ENCODE measurements at places on chromosomes 13 and 19. TPM values are rescaled to one million over a fixed set of nuclear protein-coding genes. Genes with fewer than 3 reads are reported as not detected.

DNA sequence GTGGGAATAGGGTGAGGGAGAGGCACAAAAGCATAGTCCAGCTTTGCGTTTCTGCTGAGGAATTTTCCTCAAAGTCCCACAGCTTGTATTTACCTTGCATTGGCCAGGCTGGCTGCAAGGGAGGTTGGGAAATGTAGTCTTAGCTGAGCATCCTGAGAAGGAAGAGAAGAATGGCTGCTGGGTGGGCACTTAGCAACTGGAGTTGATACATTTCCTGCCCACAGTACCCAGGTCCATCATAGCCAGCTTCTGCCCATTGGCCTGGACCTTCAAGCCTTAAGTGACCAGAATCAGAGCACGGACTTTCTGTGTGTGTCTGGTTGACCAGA, 112.4 kb downstream of the SIPA1L3 start:
- H3K36me3 ChIP-seq, result no peaks in the 10 kb centered on the region
- H3K27ac ChIP-seq, result no peak overlapping the region
- no peak overlapping the region for H3K4me3 ChIP-seq
- no peaks in the 10 kb centered on the region for H3K27me3 ChIP-seq
- DNase-seq, result peak; percentile 33

GRCh38 chr19:2426611-2427428, 566 bp downstream of the TIMM13 start:
- peaks cover 17% of the 10 kb centered on the region for H3K4me1 ChIP-seq
- peak overlapping the region; percentile 92 for H3K4me3 ChIP-seq
- no peaks in the 10 kb centered on the region for H3K27me3 ChIP-seq

GRCh38 chr13:40814803-40815202, 25.4 kb downstream of the SLC25A15 start:
- no peaks in the 10 kb centered on the region for H3K4me1 ChIP-seq
- no peak for DNase-seq
- H3K27me3 ChIP-seq, result no peaks in the 10 kb centered on the region
- H3K27ac ChIP-seq, result no peak overlapping the region
- no peak overlapping the region for H3K4me3 ChIP-seq

- DNase-seq, result no peak
- H3K4me1 ChIP-seq, result peaks cover 73% of the 10 kb centered on the region
- H3K4me3 ChIP-seq, result no peak overlapping the region
- no peaks in the 10 kb centered on the region for H3K36me3 ChIP-seq
- H3K27ac ChIP-seq, result no peak overlapping the region
Observed at GRCh38 chr13:26016189-26016588, 35.6 kb downstream of the SHISA2 start.

GRCh38 chr13:36493046-36493445, 60.8 kb downstream of the CCNA1 start:
- no peak overlapping the region for H3K4me3 ChIP-seq
- no peaks in the 10 kb centered on the region for H3K4me1 ChIP-seq

GRCh38 chr13:106942563-106942962, 374.6 kb upstream of the ARGLU1 start:
- peaks cover 6% of the 10 kb centered on the region for H3K27me3 ChIP-seq
- no peak overlapping the region for H3K4me3 ChIP-seq
- DNase-seq, result no peak
- no peaks in the 10 kb centered on the region for H3K36me3 ChIP-seq
- H3K27ac ChIP-seq, result no peak overlapping the region

DNA sequence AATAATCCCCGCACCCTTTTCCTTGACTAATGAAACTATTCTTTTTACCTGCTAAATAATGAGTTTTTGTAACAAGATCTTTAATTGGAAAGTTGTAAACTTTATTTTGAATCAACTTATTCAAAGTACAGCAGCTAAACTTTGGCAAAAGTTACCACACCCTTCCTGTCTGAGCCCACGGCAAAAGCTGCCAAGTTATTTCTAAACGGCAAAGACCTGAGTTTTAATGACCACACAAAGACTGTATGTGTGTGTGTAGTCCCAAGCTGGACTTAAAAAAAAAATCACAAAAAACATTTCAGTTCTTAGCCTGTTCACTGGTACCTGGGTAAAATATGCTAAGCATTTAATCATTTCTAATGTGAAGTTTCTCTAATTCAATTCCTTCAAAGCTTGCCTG, 60.7 kb downstream of the ZAR1L start:
- peaks cover 13% of the 10 kb centered on the region for H3K36me3 ChIP-seq
- DNase-seq, result no peak
- peaks cover 43% of the 10 kb centered on the region for H3K4me1 ChIP-seq
- H3K27me3 ChIP-seq, result no peaks in the 10 kb centered on the region

GRCh38 chr19:41753936-41754529, 1.3 kb upstream of the CEACAM6 start:
- H3K27me3 ChIP-seq, result peaks cover 44% of the 10 kb centered on the region
- no peak overlapping the region for H3K27ac ChIP-seq
- DNase-seq, result no peak
- no peaks in the 10 kb centered on the region for H3K4me1 ChIP-seq
- no peak overlapping the region for H3K4me3 ChIP-seq
- no peaks in the 10 kb centered on the region for H3K36me3 ChIP-seq

GRCh38 chr13:32903720-32904119, 112.5 kb upstream of the KL start:
- H3K36me3 ChIP-seq, result no peaks in the 10 kb centered on the region
- no peak overlapping the region for H3K27ac ChIP-seq
- H3K4me3 ChIP-seq, result no peak overlapping the region
- no peaks in the 10 kb centered on the region for H3K27me3 ChIP-seq
- H3K4me1 ChIP-seq, result peaks cover 12% of the 10 kb centered on the region

GRCh38 chr13:100039740-100040139, 49.2 kb upstream of the PCCA start:
- H3K4me1 ChIP-seq, result peaks cover 12% of the 10 kb centered on the region
- H3K27me3 ChIP-seq, result no peaks in the 10 kb centered on the region
- no peaks in the 10 kb centered on the region for H3K36me3 ChIP-seq
- H3K4me3 ChIP-seq, result no peak overlapping the region
- H3K27ac ChIP-seq, result peak overlapping the region; percentile 1
- no peak for DNase-seq

DNA sequence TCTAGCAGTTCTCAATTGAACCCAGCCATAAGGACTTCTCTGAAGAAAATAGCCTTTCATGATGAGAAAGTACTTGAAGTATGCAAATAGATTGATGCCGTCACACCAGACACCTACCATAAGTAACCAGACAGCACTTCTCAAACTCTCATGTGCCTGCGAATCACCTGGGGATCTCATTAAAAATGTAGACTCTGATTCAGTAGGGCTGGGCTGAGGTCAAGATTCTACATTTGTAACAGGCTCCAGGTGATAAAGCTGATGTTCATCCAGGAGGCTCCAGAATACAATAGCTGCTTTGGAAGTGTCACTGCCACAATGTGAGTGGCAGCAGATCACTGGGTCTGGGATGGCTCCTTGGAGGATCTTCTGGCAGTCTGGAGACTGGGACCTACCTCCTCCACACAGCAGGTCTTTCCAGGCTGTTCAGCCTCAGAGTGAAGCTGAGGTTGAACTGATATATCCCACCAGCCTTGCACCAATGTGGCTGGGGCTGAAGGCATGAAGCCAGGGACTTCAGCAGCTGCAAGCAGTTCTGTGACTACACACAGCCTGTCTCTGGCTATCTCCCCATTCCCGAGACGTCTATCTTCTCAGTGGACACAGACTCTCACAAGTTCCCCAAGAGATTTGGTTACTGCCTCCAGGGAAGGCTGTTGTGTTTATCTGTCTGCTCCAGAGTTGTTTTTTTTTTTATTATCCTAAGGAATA, 9.1 kb downstream of the MBNL2 start:
- no peak overlapping the region for H3K4me3 ChIP-seq
- H3K27ac ChIP-seq, result peak overlapping the region; percentile 41
- peaks cover 6% of the 10 kb centered on the region for H3K36me3 ChIP-seq
- DNase-seq, result no peak
- no peaks in the 10 kb centered on the region for H3K27me3 ChIP-seq

DNA sequence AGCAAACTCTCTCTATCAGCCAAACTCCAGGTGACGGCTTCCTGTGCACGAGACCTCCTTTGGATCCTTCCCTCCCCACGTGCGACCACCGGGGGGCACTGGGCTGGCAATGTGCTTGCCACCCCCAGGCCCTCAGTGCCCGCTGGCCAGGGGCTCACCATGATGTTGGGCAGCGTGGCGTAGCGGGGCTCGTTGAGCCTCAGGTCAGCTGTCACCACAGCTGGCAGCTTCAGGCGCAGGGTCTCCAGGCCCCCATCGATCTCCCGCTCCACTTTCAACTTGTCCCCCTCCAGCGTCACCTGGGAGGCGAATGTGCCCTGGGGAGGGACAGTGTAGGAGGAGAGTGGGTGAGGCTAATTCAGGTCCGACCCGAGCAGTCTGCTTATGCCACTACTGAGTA, 4.8 kb upstream of the VSIG10L start:
- no peaks in the 10 kb centered on the region for H3K27me3 ChIP-seq
- no peak for DNase-seq
- H3K4me1 ChIP-seq, result peaks cover 4% of the 10 kb centered on the region
- no peak overlapping the region for H3K27ac ChIP-seq
- peaks cover 15% of the 10 kb centered on the region for H3K36me3 ChIP-seq

GRCh38 chr13:91308299-91308698, 39.2 kb upstream of the MIR17HG start:
- H3K27me3 ChIP-seq, result no peaks in the 10 kb centered on the region
- DNase-seq, result no peak
- no peak overlapping the region for H3K27ac ChIP-seq
- H3K4me1 ChIP-seq, result no peaks in the 10 kb centered on the region
- no peaks in the 10 kb centered on the region for H3K36me3 ChIP-seq

DNA sequence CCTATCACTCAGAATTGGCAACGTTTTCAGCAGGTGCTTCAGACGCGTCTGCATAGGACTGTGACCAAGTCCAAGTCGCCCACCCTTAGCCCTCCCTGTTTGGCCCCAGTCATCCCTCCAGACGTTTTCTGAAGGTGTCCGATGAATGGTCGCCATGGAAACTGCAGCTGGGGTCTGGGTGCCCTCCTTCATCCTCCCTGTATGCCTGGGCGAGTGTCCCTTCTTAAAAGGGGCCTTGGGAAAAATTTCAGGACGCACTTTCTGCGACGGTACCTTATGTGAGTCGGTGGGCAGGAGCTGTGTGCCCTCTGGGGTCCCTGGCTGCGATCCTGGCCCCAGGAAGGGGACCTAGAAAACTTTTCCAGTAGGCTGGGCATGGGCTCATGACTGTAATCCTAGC, 25.1 kb downstream of the MAN2B1 start:
- peaks cover 7% of the 10 kb centered on the region for H3K4me1 ChIP-seq
- no peaks in the 10 kb centered on the region for H3K27me3 ChIP-seq
- DNase-seq, result peak; percentile 49
- peaks cover 2% of the 10 kb centered on the region for H3K36me3 ChIP-seq
- H3K27ac ChIP-seq, result no peak overlapping the region

DNA sequence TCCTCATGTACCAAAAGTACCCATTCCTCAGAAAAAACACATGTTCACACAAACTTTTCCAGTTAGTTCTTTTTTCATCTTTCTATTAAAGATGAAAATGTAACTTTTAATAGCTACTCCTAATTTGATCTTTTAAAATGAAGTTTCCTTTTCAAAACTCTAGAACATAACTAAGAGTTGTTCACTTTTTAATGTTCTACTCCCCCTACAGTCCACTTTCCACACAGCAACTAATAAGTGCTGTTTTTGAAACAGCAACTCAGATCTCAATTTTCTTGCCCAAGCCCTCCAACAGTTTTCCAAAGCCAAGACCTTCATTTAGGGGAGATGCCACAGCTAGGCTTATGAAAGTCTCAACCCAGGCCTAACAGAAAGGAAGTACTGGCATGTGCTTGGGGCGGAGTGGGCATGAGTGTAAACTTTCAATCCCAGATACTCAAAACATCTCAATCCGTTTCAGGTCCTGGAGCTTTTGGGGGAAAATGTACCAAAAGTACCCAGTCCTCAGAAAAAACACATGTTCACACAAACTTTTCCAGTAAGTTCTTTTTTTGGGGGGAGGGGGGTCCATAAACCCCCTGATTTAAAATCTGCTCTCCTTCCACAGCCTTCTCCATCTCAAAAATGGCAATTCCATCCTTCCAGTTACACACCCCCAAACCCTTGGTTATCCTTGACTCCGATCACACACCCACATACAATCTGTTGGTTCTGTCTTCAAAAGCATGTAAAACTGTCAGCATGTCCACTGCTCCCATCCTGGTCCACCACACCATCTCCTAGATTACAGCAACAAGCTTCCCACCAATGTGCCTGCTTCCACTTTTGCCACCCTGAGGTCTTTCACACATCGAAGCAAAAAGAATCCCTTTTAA, 2.0 kb downstream of the FBL start:
- peak overlapping the region; percentile 95 for H3K4me3 ChIP-seq
- H3K36me3 ChIP-seq, result peaks cover 5% of the 10 kb centered on the region
- peaks cover 53% of the 10 kb centered on the region for H3K4me1 ChIP-seq
- DNase-seq, result no peak
- peak overlapping the region; percentile 59 for H3K27ac ChIP-seq

DNA sequence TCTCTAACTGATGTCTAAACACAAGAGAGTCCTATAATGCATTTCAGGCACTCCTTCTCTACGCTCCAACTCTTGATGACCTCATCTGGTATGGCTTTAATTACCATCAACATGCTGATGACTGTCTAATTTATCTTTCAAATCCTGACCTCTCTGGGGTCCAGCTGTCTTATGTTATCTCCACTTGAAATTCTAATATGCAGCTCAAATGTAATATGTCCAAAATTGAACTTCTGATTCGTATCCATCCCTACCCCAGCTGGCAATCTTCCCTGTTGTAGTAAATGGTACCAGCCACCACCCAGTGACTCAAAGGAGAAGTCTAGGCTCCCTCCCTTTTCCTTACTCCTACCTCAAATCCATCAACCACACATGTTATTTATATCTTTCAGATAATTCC, 288.0 kb upstream of the SLC10A2 start:
- no peak overlapping the region for H3K4me3 ChIP-seq
- DNase-seq, result no peak
- H3K27me3 ChIP-seq, result no peaks in the 10 kb centered on the region
- peaks cover 19% of the 10 kb centered on the region for H3K4me1 ChIP-seq
- H3K27ac ChIP-seq, result no peak overlapping the region

DNA sequence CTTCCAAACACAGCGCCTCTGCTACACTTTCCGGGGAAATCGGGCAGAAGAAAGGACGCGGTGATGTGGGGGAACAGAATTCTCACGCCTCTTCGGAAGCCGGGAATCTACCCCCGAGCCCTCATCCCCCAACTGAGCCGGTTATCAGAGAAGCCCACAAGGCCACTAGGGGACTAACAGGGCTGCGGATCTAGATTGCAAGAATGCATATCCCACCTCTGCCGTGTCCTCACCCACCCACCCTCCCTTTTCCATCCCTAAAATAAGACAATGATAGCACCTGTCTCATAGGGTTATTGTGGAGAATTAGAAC, 1.1 kb downstream of the IGFLR1 start:
- peaks cover 7% of the 10 kb centered on the region for H3K36me3 ChIP-seq
- peak overlapping the region; percentile 79 for H3K4me3 ChIP-seq
- H3K27ac ChIP-seq, result peak overlapping the region; percentile 95
- H3K27me3 ChIP-seq, result no peaks in the 10 kb centered on the region
- peaks cover 28% of the 10 kb centered on the region for H3K4me1 ChIP-seq

The ZNF649 gene
- total RNA-seq, result 11.2 TPM

The MAP4K1 gene
- total RNA-seq, result 1.4 TPM

The CCDC8 gene
- 53.2 TPM for total RNA-seq

The GNG7 gene
- 2.5 TPM for total RNA-seq
